ENCODE measurements at places on chromosomes 2 and 18.
A peak's percentile ranks its signal among the peaks of the same experiment; 100 is the strongest.

DNA sequence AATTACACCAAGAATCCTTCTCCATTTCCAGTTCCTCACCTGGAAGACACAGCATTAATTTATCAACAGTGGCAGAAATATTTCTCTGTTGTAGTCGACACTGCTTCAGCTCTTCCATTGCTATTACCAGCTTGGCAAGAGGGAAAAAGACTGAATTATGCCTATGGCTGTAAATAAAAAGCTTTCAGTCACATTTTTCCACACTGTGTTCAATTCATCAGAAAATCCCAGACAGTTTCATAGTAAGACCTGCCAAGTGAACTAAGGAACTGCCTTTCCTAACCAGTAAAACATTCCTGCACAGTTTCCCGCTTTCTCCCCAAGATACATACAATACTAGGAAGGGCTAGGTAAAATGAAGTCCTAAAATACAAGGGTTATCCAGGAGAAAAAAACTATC lies 94.7 kb downstream of the EXOC6B start:
- no peak for DNase-seq

GRCh38 chr2:233434666-233435330 lies 80.5 kb downstream of the DGKD start:
- DNase-seq: no peak

- no peak for DNase-seq
Measured at GRCh38 chr2:148865512-148865911, 9.5 kb upstream of the KIF5C start.

GRCh38 chr18:62187543-62188510 lies 772 bp downstream of the RELCH start:
- DNase-seq: no peak

DNA sequence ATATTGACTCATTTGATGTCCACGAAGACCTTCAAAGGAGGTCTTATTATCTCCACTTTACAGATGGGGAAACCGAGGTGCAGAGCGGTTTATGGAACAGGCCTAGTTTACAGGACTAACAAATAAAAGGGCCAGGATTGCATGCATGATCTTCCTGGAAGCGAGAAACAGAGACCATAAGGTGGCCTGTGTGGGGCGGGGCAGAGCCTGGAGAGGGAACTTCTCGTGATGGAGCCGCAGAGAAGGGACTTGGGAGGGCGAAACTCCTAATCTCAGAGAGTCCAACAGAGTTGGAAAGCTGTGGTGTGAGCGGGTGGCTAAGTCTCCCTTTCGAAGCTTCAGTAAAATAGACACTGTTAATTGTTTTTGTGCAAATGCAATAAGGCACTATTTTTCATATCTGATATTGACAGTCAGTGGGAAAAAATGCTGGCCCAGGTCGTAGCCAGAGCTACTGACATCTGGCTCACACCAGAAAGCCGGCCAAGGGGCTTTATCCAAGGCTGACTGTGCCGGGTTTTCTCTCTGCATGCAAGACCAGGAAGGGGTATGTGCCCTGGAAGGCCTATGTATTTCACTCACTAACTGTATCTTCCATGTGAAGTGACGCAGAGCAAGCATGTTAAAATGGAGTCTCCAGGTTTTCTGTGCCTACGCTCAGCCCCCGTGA lies 4.5 kb downstream of the INPP5D start:
- no peak for DNase-seq

- DNase-seq: no peak
Measured at GRCh38 chr18:48878471-48878870, 72.3 kb downstream of the SMAD7 start.

GRCh38 chr2:66721776-66722175 lies 286.9 kb downstream of the MEIS1 start:
- DNase-seq: no peak

DNA sequence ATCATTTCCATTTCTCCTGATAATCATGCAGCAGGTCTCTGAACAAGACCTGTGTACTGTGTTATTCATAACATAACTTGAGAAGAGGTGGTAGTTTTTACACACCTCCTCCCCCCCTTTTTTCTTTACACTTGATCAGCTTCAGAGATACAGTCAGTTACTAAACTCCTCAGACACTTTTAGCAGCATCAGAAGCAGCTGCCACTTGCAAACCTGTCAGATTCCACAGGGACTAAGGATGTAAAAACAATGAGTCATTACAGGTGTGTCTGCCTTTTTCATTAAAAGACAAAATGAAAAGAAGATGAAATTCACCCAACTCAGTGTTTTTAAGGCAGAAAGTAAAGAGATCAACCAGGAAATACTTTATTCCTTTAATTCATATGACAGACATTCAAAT lies 254.0 kb downstream of the NRXN1 start:
- no peak for DNase-seq

- DNase-seq: no peak
Measured at GRCh38 chr2:217731805-217732204, 271.0 kb downstream of the TNS1 start.

- DNase-seq: no peak
Measured at GRCh38 chr2:188076149-188077056, 215.3 kb upstream of the GULP1 start.

- no peak for DNase-seq
Measured at GRCh38 chr18:63677500-63678225, 16.0 kb upstream of the SERPINB3 start.

DNA sequence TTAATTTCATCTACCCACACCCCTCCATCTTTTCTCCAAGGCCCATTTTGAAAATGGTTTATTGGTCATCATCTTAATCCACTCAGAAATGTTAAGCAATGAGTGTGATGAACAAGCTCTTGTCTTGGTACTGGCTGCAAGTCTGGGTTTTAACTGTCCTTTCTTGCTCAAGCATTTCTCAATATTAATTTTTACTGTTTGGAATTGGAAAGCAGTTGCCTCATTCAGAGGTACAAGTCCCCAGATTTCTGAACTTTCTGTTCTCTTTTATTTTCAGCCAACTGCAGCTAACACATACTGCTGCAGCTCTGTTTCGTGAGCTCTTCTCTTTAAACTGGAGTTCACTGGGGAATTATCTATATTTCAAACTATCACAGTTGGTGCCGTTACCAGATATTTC lies 99.4 kb upstream of the TEX51 start:
- no peak for DNase-seq

GRCh38 chr2:68749345-68749744 lies 14.7 kb downstream of the ARHGAP25 start:
- no peak for DNase-seq

- no peak for DNase-seq
Measured at GRCh38 chr2:132489150-132489549, 72.5 kb downstream of the GPR39 start.

DNA sequence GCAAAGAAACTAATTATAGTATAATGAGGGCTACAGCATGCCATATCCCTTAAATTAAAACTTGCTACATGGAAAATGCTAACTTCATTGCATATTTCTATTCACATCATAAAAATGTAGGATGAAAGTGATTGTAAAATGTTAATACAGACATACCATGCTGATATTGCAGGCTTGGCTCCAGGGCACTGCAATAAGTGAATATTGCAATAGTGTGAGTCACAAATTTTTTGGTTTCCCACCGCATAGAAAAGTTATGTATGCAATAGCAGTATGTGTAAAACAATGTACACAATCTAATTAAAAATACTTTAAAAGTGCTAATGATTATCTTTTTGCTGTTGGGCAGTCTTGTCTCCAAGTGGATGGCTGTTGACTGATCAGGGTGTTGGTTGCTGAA lies 162.1 kb downstream of the CD8B2 start:
- no peak for DNase-seq

- DNase-seq: peak; percentile 60
Measured at GRCh38 chr2:175804122-175804521, 197.9 kb downstream of the LNPK start.

DNA sequence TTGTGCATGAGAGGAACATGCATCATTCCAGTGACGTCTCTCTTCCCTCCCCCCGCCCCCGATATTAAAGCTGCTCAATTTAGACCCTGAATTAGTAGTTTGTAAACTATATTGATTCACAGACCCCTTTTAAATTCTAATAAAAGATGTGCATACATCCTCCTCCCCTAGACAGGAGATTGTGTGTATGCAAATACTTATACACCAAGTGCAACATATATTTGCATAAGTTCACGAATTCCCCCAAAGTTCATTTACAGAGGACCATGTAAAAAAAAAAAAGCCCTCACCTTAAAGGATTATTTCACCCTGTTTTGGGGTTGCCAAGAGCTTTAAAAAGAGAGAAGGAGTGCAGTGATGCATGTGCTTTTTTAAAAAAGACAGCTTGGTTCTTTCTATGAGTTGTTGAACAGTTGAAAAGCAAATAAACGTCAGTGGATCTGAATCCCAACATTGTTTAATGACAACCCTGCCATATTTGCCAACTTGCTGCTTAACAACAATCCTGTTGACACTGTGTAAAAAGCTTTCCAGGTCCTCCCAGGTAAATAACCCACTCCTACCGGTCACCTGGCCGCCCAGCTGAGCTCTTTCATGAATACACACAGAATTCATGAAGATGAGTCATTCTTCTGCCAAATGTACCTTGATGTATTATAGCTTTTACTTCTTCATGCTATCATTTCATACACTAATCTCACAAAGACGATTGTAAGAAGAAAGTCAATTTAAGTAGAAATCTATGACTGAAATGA lies 211.5 kb downstream of the IKZF2 start:
- peak; percentile 97 for DNase-seq

GRCh38 chr2:176997074-176997791 lies 215.4 kb upstream of the HNRNPA3 start:
- DNase-seq: no peak

DNA sequence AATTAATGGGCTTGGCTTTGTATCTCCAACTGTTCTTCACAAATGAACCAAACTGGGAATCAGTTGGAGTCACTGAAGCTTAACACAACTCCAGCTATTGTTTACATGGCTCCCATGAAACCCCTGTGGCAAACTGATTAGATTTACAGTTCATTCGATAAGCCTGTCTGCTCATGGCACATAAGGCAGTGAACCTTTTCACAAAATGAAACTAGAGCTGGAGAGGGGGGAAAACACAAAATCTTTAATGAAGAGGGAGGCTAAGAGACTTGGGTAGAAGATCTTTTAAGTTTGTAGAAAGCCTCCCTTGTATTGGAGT lies 11.6 kb upstream of the ITGA6 start:
- DNase-seq: peak; percentile 65

- DNase-seq: no peak
Measured at GRCh38 chr2:106296182-106296815, 102.2 kb upstream of the UXS1 start.

- no peak for DNase-seq
Measured at GRCh38 chr2:237998530-237998929, 31.7 kb downstream of the UBE2F start.

Measured in NCI-H345 (cell line).